ENCODE measurements at places on chromosomes 5 and 9. TPM values are rescaled to one million over a fixed set of nuclear protein-coding genes. Genes with fewer than 3 reads are reported as not detected.
A peak's percentile ranks its signal among the peaks of the same experiment; 100 is the strongest.

TGFBI gene
- 43.5 TPM for polyA plus RNA-seq

IGIP gene
- 4.6 TPM for polyA plus RNA-seq

GRCh38 chr9:93427655-93428379, 23.7 kb upstream of the FAM120A start:
- no peaks in the 10 kb centered on the region for H3K36me3 ChIP-seq
- no peak overlapping the region for H3K27ac ChIP-seq
- no peaks in the 10 kb centered on the region for H3K4me1 ChIP-seq
- H3K27me3 ChIP-seq: no peaks in the 10 kb centered on the region
- H3K4me3 ChIP-seq: no peak overlapping the region
- no peak for DNase-seq

- DNase-seq: no peak
- no peaks in the 10 kb centered on the region for H3K4me1 ChIP-seq
- H3K27ac ChIP-seq: no peak overlapping the region
- no peak overlapping the region for H3K4me3 ChIP-seq
- H3K36me3 ChIP-seq: no peaks in the 10 kb centered on the region
Observed at GRCh38 chr9:22084336-22085035, 75.4 kb upstream of the CDKN2B start.

DNA sequence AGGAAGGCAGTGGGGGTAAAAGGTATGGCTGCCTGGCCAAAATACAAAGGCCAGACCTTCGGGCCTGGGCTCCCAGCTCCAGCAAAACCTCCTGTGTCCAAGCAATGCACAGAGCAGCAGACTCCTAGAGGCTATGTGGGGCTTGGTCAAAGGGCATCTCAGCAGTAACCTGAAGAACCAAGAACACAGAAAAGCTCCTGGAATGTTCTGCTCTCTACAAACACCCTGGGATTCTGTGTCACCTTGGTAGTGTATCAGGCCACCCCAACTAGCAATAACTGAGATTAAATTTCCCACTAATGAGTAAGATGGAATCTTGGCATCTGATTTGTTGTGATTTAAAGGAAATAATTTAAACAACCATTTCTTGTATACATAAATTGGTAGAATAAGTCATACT, 158.6 kb downstream of the GLIS3 start:
- H3K4me3 ChIP-seq: no peak overlapping the region

CA9 gene
- polyA plus RNA-seq: 541 TPM

TLE1 gene
- 26.3 TPM for polyA plus RNA-seq

ZNF618 gene
- 3.0 TPM for polyA plus RNA-seq

DNA sequence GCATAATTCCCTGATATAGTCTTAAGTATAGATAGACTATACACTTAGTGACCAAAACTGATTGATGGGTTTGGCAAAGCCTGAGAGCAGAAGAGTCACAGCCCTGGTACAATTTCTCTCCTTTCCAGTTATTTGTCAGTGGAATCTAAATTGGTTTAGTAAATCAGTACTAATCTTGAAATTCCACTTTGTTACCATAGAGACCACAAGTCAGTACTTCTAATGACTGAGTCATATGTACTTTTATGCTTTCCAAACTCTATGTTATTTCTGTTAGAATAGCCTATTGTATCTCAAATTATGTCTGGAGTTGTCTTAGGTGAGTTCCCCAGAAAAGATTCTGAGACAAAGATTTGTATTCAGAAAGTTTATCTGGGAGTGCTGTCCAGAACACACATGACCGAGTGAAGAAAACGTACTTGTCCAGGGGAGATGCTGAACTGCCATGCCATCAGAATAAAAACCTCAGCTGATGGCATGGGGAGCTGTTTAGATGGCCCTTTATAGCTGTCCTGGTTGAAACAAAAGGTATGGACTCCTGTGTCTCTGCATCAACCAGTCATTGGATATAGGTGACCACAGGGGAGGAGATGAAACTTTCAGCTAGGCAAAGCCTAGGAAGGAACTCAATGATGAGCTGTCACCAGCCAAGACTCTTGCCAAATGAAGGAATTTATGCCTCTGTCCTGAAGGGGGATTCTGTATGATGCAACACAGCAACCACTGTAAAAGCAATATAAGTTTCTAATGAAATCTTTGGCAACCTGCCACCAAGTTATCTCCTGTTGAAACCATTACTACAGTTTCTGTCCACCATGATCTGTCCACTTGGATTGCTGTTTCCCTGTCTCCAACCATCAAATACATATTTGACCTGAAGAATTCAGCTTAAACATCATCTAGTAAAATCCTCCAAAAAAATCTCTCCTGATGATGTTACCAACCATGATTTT, 18.0 kb upstream of the SMC2 start:
- no peaks in the 10 kb centered on the region for H3K27me3 ChIP-seq
- no peaks in the 10 kb centered on the region for H3K36me3 ChIP-seq
- H3K27ac ChIP-seq: no peak overlapping the region
- no peak overlapping the region for H3K4me3 ChIP-seq
- DNase-seq: no peak
- H3K4me1 ChIP-seq: no peaks in the 10 kb centered on the region

DNA sequence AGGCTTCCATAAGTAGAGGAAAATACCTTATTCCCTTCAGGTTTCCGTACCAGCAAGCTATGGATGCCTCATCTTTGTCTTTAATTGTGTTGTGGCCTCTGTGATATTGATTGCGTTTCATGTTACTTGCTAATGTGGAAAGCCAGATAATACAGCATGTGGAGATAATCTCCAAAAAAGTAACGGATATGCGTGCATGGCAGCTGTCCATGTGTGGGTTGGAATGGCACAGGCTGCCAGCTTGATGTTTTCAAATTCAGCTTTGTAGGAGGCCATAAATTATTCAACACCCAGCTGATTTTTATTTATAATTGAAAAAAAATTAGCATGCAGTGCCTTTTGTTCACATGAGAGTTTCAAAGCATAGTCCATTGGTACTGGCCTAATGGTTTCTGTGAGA, 144.9 kb downstream of the GIN1 start:
- no peaks in the 10 kb centered on the region for H3K36me3 ChIP-seq
- no peaks in the 10 kb centered on the region for H3K4me1 ChIP-seq
- H3K27ac ChIP-seq: no peak overlapping the region
- no peak for DNase-seq
- no peaks in the 10 kb centered on the region for H3K27me3 ChIP-seq

GRCh38 chr5:140926443-140927227, 536 bp downstream of the PCDHAC1 start:
- H3K27ac ChIP-seq: peak overlapping the region; percentile 40
- H3K27me3 ChIP-seq: no peaks in the 10 kb centered on the region
- H3K4me3 ChIP-seq: peak overlapping the region; percentile 48
- H3K36me3 ChIP-seq: no peaks in the 10 kb centered on the region
- H3K4me1 ChIP-seq: peaks cover 7% of the 10 kb centered on the region

GRCh38 chr9:20551835-20552234, 70.5 kb downstream of the MLLT3 start:
- no peak overlapping the region for H3K27ac ChIP-seq
- H3K4me3 ChIP-seq: no peak overlapping the region
- peaks cover 26% of the 10 kb centered on the region for H3K4me1 ChIP-seq

DNA sequence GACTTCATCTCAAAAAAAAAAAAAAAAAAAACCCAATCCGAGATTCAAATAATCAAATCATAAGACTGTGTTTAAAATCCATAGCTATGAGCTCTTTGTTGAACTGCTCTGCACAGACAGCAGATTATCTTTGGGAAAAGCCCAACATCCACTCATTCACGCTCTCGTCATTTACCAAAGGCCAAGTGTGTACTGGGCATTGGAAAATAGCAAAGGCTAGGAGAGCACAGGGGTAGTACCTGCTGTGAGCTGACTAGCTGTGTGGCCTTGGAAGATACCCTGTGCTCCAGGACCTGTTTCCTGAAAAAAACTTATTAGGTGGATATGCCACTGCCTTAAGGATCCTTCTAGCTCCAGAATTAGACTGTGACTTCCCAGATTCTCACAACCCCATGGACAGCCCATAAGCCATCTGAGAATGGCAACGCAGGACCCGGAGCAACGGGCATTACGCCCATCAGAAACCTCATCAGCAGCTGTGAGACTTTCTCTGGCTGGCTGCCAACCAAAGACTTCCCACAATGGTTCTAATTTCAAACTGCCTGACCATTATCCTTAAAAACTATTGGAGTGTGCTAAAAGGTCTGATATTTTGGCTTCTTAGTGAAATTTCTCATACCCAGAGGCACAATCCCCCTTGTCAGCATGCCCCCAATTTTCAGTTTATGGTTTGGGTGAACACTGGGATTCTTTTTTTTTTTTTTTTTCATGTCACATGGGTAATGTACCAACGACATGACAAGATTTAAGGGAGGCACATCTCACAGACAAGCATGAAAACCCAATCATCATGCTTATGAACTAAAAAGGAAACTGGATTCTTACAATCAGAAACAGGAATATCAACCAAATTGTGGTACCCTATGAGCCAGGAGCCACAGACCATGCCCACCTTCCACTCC, 16.8 kb downstream of the SERINC5 start:
- peaks cover 22% of the 10 kb centered on the region for H3K36me3 ChIP-seq
- H3K4me1 ChIP-seq: peaks cover 15% of the 10 kb centered on the region
- H3K27me3 ChIP-seq: no peaks in the 10 kb centered on the region
- no peak overlapping the region for H3K4me3 ChIP-seq

ENDOG gene
- 22.9 TPM for polyA plus RNA-seq

- no peaks in the 10 kb centered on the region for H3K4me1 ChIP-seq
- H3K4me3 ChIP-seq: no peak overlapping the region
- no peak overlapping the region for H3K27ac ChIP-seq
- H3K27me3 ChIP-seq: no peaks in the 10 kb centered on the region
- H3K36me3 ChIP-seq: no peaks in the 10 kb centered on the region
- no peak for DNase-seq
Observed at GRCh38 chr5:156942064-156942463, 21.0 kb downstream of the TIMD4 start.

DNA sequence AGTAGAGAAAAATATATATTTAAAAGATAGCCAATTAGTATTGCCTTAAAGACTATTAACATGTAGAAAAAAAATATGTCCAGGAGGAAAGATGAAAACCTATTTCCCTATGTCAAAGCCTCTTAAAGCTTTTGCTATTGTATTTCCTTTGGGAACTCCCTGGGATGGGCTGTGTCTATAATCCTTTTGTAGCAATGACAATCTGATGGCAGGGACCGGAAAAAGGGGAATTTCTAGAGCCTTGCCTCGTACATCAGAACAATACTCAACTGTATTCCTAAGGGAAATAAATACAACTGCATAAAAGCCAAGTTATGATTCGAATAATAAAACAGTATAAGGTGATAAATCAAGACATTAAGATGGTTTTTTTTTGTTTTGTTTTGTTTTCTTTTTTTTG, 257.3 kb downstream of the MLLT3 start:
- no peak for DNase-seq
- no peaks in the 10 kb centered on the region for H3K27me3 ChIP-seq
- H3K36me3 ChIP-seq: peaks cover 25% of the 10 kb centered on the region
- H3K27ac ChIP-seq: no peak overlapping the region

- H3K36me3 ChIP-seq: peaks cover 44% of the 10 kb centered on the region
- no peak for DNase-seq
- H3K4me3 ChIP-seq: no peak overlapping the region
Observed at GRCh38 chr9:93473411-93473810, 20.0 kb upstream of the FAM120AOS start.

- H3K4me3 ChIP-seq: no peak overlapping the region
- DNase-seq: no peak
- no peaks in the 10 kb centered on the region for H3K36me3 ChIP-seq
- H3K27me3 ChIP-seq: no peaks in the 10 kb centered on the region
- no peaks in the 10 kb centered on the region for H3K4me1 ChIP-seq
Observed at GRCh38 chr5:149113669-149114068, 27.6 kb upstream of the ABLIM3 start.
